ENCODE measurements at places on chromosomes 12 and 14.

DNA sequence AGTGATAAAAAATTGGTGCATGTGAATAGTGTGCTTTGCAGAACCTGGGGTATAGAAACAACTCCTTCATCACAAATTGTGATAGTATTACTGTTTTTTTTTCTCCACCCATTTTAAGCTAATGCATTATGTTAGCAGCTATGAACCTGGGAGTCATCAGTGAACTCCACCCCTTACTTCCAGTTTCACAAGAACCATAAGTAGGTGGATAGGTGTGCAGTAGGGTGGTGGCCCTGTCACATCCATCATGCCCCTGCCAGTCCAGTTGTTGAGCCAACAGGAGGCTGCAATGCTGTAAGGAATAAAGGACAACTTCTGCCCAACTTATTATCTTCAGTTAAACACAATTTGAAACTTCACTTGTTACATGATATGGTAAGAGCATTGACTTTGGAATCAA lies 85.7 kb downstream of the ABCD2 start:
- DNase-seq = no peak

GRCh38 chr12:10697156-10697555 lies 23.3 kb upstream of the STYK1 start:
- DNase-seq = no peak

GRCh38 chr14:102789349-102789748 lies 12.1 kb downstream of the TRAF3 start:
- no peak for DNase-seq

DNA sequence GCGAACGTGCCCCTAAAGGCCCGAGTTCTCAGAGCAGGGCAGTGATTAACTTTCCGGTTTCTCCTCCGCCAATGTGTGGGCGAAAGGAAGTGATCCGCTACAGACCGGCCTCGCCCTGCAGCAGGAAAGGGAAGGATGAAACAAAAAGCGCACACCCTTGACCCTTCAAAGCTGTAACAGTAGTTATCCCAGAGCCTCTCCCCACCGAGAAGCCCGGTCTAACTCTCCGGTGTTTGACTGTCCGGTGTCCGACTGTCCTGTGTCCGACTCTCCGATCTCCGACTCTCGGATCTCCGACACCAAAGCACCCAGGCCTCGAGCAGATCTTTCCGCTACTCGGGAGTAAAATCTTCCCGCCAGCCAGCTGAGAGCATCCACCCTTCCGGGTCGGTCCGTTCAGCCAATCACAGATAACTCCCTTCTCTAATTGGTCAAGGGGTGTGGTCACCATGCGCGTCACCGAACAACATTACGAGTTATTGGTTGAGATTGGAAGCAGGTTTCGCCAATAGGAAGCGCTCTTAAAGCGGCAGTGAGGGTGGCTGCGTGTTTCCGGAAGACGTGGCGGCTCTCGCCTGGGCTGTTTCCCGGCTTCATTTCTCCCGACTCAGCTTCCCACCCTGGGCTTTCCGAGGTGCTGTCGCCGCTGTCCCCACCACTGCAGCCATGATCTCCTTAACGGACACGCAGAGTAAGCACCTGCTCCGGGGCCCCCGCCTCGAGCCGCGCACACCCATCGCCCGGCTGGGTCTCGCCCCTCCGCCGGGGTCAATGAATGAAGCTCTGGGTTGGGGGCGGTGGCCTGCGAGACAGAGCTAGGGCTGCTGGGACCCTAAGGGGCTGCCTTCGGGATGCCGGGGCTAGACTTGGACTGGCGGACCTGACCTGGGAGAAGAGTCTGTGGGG lies at the start of the genes GOLT1B and RECQL:
TSS of gene GOLT1B (plus strand) at position 532 of the 906 bp plus-strand sequence. CDS start at position 667, 135 bp downstream.
TSS of gene RECQL (minus strand) at position 378 of the 906 bp plus-strand sequence. CDS start 2,065 bp downstream, outside the sequence.
- DNase-seq = peak; percentile 95

DNA sequence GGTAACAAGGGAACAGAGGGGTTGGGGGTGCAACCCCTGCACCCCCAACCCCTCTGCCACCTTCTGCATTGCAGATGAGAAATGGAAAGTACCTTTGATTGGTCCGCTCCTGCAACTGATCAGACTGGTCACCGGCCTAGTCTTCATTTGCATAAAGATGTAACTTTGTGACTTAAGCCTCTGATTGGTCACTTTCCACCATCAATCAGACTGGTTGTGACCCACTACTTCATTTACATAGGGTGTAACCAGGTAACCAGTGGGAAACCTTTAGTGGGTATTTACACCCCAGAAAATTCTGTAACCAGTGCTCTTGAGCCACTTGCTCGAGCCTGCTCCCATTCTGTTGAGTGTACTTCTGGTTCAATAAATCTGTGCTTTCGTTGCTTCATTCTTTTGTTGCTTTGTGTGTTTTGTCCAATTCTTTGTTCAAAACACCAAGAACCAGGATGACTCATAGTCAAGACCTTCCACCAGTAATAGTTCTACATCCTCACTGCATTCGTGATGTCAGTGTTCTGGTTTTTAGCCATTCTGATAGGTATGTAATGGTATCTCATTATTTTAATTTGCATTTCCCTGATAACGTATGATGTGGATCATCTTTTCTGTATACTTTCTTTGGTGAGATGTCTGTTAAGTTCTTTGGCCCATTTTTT lies 30.8 kb downstream of the LEMD3 start:
- DNase-seq = no peak

GRCh38 chr14:77102154-77102553 lies 4.1 kb downstream of the CIPC start:
- no peak for DNase-seq

DNA sequence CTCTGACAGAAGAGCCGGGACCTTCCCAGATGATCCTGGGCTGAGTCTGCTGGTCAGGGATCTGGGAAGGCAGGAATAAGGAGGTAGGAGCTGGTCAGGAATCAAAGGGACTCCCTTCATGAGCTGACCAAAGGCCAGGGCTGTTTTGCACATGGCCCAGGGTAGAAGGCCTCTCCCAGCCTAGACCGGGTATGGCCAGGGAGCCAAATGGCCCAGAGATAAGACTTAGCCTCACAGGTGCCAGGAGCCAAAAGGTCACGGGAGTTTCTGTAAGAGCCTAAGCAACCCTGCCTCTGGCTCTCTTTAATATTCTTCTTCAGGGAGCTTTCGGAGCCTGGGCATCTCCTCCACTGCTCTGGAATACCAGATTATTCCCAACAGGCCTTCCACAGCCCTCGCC lies 191.3 kb upstream of the PWP1 start:
- no peak for DNase-seq

DNA sequence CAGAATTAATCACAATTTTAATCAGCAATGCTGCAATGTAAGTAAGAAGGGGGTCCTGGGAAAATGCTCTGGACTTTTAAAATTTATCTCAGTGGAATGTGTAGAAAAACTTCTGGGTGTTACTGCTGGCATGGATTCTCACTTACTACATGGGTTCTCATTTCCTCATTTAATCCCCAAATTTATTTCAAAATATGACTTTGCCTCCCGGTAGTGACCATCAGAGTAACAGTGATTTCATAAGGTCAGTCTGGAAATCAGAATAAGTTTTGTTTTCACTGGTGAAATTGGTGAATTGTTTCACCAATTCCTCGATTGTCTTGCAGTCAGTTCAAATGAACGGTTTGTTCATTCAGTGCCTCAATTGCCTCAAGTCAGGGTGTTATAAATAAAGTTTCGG lies 22.3 kb upstream of the DDHD1 start:
- DNase-seq = no peak

DNA sequence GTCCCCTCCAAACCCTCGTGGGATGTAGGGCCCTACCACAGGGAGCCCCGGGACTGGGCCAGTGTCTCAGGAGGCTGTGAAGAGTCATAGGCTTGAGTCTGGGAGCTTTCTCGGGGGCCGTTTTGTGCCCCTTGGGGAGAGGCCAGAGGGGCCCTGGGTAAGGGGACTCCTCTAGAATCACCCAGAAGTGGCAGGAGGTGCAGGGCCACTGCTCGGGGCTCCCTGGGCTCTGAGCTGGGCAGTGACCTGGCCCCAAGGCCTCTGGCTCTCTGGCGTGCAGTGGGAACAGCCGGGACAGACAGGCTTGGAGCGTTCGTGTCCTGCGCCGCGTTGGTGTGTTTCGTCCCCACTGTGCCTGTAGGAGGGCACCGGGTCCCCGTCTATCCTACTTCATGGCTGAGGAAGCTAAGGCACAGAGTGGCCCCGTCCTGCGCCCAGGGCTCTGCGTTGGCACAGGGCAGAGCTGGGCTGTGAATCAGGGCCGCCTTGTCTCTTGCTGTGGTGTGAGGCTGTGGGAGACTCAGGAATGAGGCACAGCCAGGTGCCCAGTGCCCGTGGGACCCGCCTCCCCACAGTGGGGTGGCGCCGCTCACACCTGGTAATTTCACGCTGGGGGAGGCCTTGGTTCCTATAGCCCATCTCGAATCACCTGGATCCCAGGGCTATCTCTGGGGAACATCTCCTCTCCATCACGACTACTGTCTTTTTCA lies 23.8 kb upstream of the KIF26A start:
- DNase-seq = no peak

GRCh38 chr12:124740691-124741137 lies 123.0 kb downstream of the SCARB1 start:
- DNase-seq = no peak

DNA sequence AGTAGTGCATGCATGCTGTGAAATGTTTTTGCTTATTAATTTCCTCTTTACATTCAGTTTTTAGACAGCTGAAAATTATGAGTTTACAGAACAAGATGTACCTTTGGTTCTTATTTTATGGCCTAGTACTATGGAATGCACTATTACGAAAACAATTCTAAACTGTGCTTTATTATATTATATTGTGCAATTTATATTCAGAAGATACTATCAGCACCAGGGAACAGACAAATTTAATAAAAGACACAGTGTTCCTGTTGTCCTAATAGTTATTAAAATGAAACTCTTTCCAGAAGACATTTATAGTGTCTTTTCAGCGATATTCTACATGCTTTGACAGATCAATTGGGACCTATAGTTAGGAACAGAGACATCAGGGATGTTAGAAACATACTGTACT lies 427.3 kb downstream of the BTG1 start:
- no peak for DNase-seq

DNA sequence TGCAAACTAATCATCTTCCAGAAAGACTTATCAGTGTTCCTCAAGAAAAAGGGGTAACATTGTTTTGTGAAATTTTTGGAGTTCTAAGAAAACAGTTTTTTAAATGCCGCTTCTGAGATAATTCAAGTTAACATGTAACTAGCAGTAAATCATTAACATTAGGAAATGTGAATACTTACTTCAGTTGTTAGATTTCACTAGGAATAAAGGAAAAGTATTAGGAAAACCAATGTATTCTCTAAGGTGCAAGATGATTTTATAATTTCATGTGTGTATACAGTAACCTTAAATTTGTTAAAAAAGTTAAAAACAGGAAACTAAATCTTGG lies 36.8 kb downstream of the PAPOLA start:
- DNase-seq = no peak

- DNase-seq = no peak
Observed at GRCh38 chr12:19596434-19597166, 157.3 kb downstream of the AEBP2 start.

GRCh38 chr12:89355243-89356068 lies 3.2 kb upstream of the DUSP6 start:
- DNase-seq = no peak

- DNase-seq = no peak
Observed at GRCh38 chr12:47707905-47708543, 2.2 kb upstream of the RPAP3 start.

GRCh38 chr14:99316281-99317163 lies 44.5 kb upstream of the BCL11B start:
- DNase-seq = no peak

- DNase-seq = no peak
Observed at GRCh38 chr14:40308240-40308639, 876.0 kb upstream of the FBXO33 start.

DNA sequence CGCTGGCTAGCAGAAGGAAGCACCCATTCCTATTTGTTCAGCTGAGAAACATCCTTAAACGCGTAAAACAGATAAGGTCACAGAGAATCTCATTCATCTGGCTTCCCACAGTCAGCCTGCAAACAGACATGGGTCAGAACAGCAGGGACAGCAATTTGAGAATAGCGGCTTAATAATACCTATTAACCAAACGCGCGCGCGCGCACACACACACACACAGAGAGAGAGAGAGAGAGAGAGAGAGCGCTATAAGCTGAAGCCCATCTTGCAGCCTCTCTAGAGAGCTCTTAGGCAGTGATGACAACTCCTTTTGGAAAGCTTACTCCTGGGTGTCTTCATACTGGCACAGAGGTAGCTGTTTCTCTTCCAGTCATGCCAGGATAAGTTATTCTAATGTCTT lies 26.4 kb downstream of the TMEM132D start:
- DNase-seq = no peak

GRCh38 chr14:103123634-103124500 lies 606 bp downstream of the TNFAIP2 start:
- no peak for DNase-seq

- no peak for DNase-seq
Observed at GRCh38 chr12:94587266-94588241, 62.8 kb downstream of the TMCC3 start.

DNA sequence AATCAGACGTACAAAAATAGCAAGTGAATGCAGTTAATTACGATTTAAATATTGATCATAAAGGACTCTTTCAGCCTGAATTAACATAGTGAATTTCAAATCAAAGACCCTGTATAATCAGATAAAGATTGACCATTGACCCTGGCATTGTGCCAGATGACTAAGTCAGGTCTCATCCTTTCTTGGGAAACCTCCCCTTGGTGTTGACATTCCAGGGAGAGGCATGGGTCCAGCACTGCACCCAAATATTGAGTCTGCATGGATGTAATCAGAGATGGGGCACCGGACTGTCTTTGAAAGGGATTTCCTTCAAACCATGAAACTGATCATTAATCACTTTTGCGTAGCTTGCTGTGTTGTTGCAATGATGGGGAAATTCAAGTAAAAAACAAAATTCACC lies 1138.2 kb downstream of the BCL11B start:
- no peak for DNase-seq

Data from brain pericyte (primary cell).